ENCODE measurements at places on chromosomes 2 and 18. TPM values are rescaled to one million over a fixed set of nuclear protein-coding genes. Genes with fewer than 3 reads are reported as not detected.

GRCh38 chr2:37459095-37459981 lies 114.9 kb downstream of the QPCT start:
- DNase-seq: peak; percentile 89

GRCh38 chr2:74017223-74017622 lies 32.5 kb downstream of the TET3 start:
- no peak for DNase-seq

DNA sequence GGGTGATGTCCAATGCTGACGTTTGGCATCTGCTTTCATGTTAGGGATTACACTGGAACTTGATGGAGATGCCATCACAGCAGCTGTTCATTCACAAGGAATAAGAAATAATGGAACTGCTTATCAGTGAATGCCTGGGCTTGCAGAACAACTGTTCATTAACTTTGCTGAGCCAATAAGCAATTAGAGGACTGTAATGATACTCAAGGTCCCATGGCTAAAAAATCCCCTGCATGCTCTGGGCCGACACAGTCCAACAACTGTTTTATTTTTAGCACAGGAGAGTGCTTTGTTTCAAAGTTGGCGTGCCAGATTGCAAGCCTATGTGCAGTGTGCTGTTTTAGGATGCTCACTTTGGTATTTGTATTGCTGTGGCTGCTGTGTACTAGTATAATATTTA lies 408.0 kb upstream of the RGPD4 start:
- DNase-seq: no peak

DNA sequence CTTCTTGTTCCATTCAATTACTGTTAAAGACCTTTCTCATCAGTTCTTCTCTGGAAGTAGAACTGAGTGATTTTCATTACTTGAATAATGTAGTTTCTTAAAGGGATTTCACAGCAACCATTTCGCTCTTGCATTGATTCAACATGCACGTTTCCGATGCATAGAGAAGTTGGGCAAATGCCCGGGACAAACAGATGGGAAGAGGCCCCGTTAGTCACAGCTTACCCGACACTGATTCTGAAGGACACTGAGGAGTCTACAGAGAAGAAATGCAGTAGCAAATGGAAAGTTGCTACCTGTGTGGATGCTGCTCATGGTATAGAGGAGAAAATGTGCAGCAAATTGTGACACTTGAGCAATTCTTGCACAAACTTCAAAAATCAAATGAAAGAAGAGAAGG lies 32.3 kb upstream of the GCG start:
- no peak for DNase-seq

DNA sequence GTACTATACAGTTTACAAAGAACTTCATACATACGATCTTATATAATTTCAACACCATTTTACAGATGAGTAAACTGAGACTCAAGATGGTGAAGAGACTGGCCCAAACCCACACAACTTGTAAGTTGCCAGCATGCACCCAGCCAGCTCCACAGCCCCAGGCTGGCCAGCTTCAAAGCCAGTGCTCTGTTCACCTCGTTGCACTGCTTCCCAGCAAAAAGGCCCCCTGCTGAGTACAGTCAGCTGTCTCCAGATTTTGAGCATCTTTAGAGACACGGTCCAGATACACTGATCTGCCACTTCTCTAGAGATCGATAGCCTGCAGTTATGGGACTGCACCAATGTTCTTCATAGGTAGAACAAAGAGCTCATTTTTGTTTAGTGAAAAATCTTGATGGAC lies 257.2 kb upstream of the CHAC2 start:
- no peak for DNase-seq

- DNase-seq: no peak
Observed at GRCh38 chr2:117571590-117572349, 242.7 kb upstream of the DDX18 start.

DNA sequence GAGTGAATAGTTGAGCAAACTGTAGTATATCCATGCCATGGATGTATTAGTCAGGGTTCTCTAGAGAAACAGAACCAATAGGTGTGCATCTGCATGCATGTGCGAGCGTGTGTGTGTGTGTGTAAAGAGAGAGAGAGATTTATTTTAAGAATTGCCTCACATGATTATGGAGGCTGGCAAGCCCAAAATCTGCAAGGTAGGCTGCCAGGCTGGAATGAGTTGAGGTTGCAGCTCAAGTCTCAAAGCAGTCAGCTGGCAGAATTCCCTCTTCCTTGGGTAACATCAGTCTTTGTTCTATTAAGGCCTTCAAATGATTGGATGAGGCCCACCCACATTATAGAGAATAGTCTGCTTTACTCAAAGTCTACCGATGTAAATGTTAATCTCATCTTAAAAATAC lies 187.8 kb downstream of the ANAPC1 start:
- DNase-seq: no peak

DNA sequence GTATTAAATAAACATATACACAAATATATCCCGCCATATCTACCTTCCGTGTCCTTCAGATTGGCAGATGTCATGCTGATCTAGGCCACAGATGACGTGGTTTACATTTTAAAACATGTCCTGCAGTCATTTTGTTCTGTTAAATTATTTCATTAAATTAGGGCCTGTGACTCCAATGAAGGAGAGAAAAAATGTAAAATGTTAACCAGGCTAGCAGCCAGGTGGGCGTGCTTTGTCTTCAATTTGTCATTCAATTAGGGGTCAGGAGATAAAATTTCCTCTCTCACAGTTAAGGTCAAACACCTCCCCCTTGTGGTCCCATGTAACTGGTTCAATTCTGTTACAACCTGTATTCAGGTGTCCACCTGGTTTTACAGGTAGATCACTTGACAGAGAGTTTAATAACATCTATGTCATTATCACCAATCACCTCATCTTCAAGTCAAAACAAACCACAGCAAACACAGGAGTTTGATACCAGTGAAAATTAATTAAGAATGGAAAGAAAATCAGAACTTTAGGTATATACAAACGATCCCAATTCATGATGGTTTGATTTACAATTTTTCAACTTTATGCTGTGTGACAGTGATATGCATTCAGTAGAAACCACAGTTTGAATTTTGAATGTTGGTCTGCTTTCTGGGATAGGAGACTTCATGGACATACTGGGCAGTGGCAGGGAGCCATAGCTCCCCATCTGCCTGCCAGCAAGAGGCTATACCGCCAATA lies 339.4 kb downstream of the CMPK2 start:
- no peak for DNase-seq

DNA sequence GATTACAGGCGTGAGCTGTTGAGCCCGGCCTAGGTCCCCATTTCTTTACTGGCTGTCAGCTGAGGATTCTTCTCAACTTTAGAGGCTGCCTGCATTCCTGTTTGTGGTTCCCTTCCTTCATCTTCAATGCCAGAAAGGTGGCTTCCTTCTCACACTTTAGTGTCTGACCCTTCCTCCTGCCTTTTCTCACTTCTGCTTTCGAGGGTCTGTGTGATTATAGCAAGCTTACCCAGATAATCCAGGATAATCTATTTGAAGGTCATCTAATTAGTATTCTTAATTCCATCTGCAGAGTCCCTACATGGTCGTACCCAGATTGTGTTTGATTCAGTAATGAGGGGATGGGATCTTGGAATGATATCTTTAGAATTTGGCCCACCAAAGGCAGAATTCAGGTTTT lies 157.4 kb downstream of the TANC1 start:
- no peak for DNase-seq

DNA sequence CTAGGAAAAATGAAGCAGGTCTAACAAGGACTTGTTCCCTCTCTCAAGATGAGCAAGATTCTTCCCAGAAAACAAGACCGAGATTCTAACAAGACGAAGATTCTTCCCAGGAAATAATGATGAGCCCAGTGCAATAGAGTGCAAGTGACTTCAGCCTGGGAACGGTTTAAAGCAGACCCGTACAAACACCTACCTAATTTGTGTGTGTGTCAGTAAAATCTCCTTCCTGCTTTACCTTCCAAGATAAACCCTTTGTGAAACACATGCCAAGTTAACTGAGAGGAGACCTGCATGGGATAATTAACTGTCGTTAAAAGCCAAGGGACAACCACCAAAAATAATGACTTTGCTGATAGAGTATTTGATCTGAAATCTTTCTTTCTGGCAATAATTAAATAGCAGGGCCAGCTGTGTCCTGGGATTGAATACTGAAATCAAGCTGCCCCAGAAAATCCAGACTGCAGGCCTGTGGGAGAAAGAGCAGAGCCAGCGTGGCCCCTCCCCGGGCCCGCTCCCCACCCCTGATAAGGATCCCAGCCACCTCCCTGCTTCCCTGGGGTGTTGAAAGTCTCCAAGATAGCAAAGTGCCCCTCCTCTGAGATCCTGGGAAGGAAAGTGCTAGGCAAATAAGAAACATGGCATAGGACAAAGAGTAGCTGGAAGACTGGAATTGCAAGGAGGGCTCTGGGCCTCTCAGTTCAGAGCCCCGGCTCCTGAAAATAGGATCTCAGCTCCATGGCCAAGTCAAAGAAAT lies 145.5 kb downstream of the CYP26B1 start:
- DNase-seq: no peak

DNA sequence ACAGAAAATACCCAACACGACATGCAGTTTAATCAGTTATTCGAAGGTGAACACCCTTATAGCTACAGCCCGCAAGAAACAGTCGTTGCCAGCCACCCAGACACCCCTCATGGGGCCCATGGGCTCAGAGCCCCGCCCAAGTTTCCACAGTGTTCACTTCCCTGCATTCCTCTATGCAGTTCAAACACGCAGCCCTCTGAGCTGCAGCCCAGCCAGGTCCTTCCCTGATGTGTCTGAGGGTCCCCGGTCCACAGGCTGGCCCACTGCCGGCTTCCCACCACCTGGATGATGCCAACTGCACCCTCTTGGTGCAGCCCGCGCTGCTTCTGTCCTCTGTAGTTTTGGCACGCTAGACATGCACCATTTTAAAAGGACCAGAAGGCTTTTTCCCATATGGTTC lies 87.4 kb downstream of the ZNF516 start:
- DNase-seq: no peak

UGT1A9 gene
- total RNA-seq: not detected

Measured in IMR-90 (cell line).